ENCODE measurements at places on chromosomes 7 and 10.

GRCh38 chr10:35506741-35507140 lies 98.4 kb upstream of the GJD4 start:
- DNase-seq = no peak

- no peak for DNase-seq
Measured at GRCh38 chr7:107194052-107194451, 25.2 kb downstream of the HBP1 start.

GRCh38 chr7:115740043-115740442 lies 290.5 kb downstream of the TFEC start:
- DNase-seq = no peak

DNA sequence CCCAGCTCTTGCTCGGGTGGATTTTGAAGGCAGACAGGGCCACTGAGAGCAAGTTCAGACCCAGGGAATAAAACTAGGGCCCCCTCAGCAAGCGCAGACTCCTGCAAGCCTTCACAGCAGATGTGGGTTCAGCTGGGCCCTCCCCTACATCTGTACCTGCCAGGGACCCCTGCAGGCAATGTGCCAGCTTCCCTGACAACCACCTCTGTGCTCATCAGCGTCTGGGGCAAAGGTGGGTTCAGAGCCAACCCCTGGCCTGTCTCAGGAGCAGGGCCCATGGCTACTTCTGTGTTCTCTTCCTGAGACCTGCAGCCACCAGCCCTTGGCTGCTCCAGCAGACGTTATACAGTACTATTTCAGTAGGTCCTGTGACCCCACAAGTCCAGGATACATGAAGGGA lies 189.5 kb downstream of the DIP2C start:
- DNase-seq = no peak

- DNase-seq = peak; percentile 42
Measured at GRCh38 chr10:83678850-83679249, 460.5 kb upstream of the GHITM start.

- no peak for DNase-seq
Measured at GRCh38 chr7:106110238-106110560, 1.9 kb downstream of the SYPL1 start.

- DNase-seq = no peak
Measured at GRCh38 chr7:20350518-20350951, 19.8 kb downstream of the ITGB8 start.

DNA sequence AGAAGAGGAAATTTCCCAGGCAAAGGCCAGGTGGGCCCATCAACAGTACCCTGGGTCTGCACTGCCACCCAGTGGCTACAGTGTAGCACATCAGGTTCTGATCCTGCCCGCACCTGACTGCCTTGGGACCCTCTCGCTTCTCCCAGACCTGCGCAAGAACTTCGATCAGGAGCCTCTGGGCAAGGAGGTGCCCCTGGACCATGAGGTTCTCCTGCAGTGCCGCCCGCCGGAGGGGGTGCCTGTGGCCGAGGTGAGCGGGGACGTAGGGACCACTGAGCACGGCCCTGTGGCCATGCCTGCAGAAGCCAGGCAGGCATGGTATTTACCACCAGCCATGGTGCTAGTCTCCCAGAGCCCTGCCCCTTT lies 33.9 kb upstream of the SLC29A3 start:
- peak; percentile 24 for DNase-seq

DNA sequence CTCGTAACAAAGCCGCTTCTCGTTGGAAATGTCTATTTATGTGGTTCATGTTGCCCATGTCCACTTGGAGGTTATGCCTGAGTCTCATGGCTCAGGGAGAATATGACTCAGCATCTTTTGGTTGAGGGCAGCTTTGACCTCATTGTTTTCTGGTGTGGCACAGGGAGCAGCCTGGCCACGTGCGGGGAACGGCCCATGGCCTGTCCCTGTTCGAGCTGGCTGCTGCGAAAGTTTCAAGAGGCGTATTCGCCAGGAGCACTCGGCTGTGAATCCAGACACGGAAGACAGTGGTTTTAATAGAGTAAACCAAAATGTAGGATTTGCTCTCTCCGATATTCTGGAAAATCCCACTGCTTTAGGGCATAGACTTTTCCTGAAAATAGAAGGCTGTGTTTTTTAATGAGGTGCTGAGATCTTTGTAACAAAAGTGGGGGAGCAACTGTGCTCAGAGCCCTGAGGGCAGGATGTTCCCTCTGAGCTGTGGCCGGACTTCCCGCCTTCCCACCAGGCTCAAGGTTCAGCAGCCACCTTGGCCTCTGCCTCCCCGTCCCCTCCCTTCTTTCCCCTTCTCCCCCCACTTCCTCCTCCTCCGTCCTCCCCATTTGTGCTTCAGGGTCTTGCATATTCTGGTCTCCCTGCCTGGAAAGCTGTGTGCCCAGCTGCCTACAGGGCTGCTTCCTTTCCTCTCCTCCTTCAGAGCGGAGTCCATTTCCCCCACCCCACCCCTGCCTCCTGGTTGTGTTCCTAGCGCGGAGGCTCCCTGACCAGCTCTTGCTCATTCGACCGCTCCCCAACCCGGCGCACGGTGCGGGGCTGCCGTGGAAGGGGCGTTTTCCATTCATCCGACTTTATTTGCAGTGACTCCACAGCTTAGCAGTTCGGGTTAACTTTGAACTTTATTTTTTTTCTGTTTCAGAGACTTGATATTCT lies 642.0 kb downstream of the SDK1 start:
- DNase-seq = no peak

DNA sequence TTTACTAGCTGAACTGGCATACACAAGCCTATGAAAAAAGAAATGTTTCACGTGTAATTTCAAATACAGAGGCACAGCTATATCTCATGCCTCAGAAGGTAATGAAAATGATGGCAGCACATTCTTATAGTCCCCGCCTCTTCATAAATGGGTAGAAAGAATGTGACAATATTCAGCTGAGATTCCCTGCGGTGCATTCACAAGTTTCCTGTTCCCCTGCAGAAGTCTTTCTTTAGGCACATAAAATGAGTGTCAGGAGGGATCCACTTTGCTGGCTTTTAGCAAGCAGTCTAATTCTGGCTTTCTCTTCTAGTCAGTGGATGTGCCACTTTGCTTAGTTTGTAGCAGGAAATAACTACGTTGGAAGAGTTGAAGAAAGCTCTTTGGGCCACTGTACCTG lies 56.1 kb downstream of the DGKB start:
- DNase-seq = no peak

DNA sequence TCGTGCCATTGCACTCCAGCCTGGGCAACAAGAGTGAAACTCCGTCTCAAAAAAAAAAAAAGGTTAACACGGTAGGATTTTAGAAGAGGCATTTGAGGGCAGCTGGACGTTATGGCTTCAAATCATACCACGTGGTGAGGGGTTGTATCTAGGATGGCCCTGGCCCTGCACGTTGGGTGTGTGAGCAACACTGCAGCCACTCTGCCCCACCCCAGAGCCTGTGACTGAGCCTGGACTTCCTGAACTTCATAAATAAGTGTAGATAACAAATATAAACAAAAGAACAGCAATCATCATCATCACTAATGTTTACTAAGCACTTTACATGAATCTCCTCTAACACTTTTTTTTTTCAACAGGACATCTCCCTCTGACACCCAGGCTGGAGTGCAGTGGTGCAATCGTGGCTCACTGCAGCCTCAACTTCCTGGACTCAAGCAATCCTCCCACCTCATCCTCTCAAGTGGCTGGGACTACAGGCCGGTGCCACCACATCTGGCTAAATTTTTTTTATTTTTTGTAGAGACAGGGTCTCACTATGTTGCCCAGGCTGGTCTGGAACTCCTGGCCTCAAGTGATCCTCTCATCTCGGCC lies 169.5 kb upstream of the FRMD4A start:
- DNase-seq = no peak

DNA sequence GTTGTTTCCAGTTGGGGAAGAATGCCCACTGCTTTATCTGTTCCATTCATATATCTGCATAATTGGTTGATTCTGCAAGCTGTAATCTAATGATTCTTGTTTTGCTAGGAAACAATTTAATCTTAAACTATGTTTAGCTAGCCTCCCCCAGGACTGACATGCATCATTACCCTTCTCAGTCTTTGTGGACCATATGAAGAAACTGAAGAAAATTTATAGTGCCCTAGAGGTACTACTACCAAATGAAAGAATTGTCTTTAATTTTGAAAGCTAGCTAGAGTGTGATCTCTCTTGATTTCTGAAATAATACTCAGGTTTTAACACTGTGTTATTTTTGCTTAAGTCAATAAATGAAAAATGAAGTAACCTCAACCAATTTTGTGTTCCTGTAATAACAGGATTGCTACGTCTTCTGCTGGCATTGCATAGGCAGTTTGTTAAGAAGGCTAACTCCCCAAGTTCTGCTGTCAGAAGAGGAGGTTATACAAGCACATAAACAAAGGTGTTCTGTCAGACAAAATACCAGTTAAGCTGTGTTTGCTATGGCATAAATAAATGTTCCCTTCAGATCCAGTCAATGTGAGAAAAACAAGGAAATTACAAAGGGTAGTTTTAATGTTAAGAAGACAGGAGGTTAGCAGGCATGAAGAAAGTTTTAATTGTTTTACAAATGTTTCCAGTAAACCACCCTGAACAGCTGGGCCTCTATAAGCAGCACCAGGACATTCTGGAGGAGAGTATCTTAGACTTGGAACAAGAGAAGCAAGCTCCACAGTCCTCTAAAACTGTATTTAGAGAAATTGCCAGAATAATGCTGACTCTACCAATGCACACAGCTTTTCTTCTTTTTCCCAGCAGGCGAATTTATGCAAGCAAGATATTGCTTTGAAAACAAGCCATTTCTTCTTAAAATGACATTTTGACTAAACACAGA lies 90.3 kb upstream of the CTTNBP2 start:
- DNase-seq = no peak

Data from activated CD4-positive, alpha-beta T cell treated with anti-CD3 and anti-CD28 coated beads, Interleukin-2, Interleukin-4, amounts not matched to agents 100 ng/mL and 50 ng/mL, durations not matched to agents 16 hours and 8 hours (primary cell).